ENCODE measurements at places on chromosomes 11 and 22.

DNA sequence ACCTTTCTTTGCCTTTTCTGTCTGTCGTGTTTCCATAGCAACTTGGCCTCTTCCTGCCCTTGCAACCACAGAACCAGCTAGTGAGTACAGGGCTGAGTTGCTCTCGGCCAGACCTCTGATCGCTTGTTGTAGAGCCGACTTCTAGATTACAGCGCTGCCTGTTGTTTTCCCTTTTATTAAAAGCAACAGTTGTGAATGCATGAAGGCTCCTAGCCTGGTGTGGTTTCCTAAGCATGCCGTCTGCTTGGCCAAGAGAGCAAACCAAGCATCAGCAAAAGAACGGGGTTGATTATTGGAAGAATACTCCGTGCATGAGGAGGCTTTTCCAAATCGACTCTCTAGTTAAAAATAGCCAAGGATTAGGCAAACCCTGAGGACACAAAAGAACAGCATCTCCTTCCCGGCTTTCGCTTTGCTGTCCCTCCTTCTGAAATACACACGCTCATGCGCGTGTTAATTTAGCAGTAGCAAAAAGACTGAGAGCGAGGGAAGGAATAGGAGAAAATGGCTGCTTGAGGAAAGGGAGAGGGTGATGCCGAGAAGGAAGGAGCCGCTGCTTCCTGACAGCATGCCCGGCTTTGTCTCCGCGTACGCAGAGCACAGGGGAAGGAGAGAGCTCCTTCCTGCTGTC is 71.5 kb upstream of the TTC12 start:
- H3K36me3 ChIP-seq, result no peaks in the 10 kb centered on the region
- peak overlapping the region; percentile 57 for H3K27ac ChIP-seq
- no peaks in the 10 kb centered on the region for H3K4me1 ChIP-seq
- no peaks in the 10 kb centered on the region for H3K27me3 ChIP-seq
- H3K4me3 ChIP-seq, result peak overlapping the region; percentile 76

DNA sequence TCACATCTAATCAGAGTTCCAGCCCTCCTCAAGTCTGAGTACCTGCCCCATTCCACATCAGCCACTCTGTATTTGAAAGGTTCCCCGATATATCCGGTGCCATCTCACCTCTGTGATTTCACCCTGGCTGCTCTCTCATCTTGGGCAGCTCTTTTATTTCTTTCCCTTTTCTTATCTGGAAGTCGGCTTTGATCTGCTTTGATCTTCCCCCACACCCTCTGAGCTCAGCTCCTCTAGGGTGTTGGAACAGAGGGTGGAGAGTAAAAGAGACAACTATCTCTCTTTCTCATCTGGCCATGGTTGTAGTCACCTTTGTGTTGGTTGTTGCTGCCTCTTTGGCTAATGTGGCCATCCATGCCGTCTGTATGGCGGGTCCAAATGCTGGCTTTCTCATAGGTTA is 108.3 kb downstream of the ENTHD1 start:
- H3K4me1 ChIP-seq, result no peaks in the 10 kb centered on the region
- H3K36me3 ChIP-seq, result no peaks in the 10 kb centered on the region
- H3K27me3 ChIP-seq, result peaks cover 32% of the 10 kb centered on the region
- no peak for DNase-seq
- no peak overlapping the region for H3K4me3 ChIP-seq

- H3K27me3 ChIP-seq, result peaks cover 13% of the 10 kb centered on the region
- H3K36me3 ChIP-seq, result no peaks in the 10 kb centered on the region
- no peak for DNase-seq
- no peak overlapping the region for H3K4me3 ChIP-seq
Observed at GRCh38 chr11:111419641-111420327, 40.7 kb upstream of the POU2AF1 start.

- H3K27ac ChIP-seq, result peak overlapping the region; percentile 72
- H3K4me3 ChIP-seq, result no peak overlapping the region
- H3K36me3 ChIP-seq, result peaks cover 7% of the 10 kb centered on the region
- peaks cover 62% of the 10 kb centered on the region for H3K4me1 ChIP-seq
- H3K27me3 ChIP-seq, result no peaks in the 10 kb centered on the region
Observed at GRCh38 chr22:37752189-37753087, 55.3 kb upstream of the GCAT start.

DNA sequence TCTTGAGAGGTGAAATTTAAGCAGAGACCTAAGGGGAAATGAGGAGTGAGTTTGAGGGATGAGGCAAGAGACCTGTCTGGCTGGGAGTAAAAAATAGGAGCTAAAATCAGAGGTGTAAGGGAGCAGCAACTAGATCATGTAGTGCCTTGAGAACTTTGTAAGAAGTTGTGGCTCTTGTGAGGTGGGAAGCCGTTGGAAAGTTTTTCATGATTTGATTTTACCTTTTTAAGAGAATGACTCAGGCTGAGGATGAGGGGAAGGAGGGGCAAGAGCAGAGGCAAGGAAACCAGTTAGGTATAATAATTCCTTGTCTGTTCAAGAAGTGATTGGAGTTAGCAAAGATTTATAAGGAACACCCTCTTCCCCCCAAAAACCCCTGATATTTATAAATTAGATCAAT is 25.8 kb downstream of the QSER1 start:
- no peak for DNase-seq
- no peak overlapping the region for H3K4me3 ChIP-seq
- H3K36me3 ChIP-seq, result no peaks in the 10 kb centered on the region
- no peaks in the 10 kb centered on the region for H3K4me1 ChIP-seq
- no peak overlapping the region for H3K27ac ChIP-seq

GRCh38 chr22:40368836-40369235 is 1.6 kb upstream of the SGSM3 start:
- H3K27me3 ChIP-seq, result no peaks in the 10 kb centered on the region
- DNase-seq, result no peak
- H3K27ac ChIP-seq, result no peak overlapping the region
- H3K4me3 ChIP-seq, result no peak overlapping the region
- H3K36me3 ChIP-seq, result peaks cover 30% of the 10 kb centered on the region
- no peaks in the 10 kb centered on the region for H3K4me1 ChIP-seq
